ENCODE measurements at places on chromosomes 16 and 17.

DNA sequence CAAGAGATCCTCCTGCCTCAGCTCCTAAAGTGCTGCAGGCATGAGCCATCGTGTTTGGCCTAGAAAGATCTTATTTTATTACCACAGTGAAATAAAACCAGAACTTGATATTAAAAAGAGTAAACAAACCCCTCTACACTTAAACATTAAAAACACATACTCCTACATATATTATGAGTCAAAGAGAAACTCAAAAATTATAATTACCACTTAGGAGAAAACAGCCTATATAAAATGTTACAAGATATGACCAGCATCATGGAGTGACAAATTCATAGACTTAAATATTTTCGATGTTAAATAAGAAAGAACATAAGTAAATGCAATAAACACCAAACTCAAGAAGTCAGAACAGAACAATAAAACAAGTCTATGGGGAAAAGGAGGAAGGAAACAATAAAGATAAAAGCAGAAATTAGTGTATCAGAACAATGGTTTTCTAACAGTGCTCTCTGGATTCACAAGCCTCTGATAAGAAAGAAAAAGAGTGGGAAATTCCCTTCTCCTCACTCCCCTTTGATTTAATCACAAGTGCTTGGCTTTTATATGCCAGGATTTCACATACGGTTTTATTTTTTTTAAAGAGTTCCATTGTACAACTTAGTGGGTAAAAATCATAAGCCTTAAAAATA lies 23.0 kb downstream of the SKAP1 start:
- no peak for DNase-seq

- no peak for DNase-seq
Measured at GRCh38 chr17:39057701-39058206, 90.6 kb upstream of the FBXO47 start.

GRCh38 chr17:33982909-33983308 lies 272.2 kb upstream of the CCL2 start:
- DNase-seq = no peak

- no peak for DNase-seq
Measured at GRCh38 chr17:17621254-17621653, 29.7 kb upstream of the PEMT start.

- no peak for DNase-seq
Measured at GRCh38 chr17:74180336-74180735, 23.1 kb upstream of the RPL38 start.

- no peak for DNase-seq
Measured at GRCh38 chr17:61586031-61586566, 4.9 kb downstream of the NACA2 start.

DNA sequence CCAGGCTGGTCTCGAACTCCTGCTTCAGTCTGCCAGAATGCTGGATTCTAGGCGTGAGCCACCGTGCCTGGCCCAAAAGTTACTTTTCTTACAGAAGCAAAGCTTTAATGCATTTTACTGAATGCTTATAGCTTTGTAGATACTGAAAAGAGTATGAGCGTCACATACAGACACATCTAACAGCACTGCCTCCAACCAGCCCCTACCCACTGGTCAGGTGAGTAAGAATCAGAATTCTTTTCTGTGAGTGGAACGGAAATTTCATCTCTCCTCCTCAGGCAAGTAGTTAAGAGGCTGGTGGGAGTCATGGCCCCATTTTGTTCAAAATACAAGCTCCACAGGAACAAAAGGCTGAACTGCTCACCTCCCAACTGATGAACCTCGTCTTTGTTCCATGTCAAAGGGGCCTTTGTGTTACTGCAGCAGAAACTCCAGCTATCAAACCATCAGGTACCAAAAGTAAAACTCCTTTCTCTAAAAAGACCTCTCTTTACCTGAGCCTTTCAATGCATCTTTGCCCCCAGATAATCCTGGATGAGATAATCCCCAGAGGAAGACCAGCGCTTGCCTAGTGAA lies 92.4 kb upstream of the RPH3AL start:
- no peak for DNase-seq

DNA sequence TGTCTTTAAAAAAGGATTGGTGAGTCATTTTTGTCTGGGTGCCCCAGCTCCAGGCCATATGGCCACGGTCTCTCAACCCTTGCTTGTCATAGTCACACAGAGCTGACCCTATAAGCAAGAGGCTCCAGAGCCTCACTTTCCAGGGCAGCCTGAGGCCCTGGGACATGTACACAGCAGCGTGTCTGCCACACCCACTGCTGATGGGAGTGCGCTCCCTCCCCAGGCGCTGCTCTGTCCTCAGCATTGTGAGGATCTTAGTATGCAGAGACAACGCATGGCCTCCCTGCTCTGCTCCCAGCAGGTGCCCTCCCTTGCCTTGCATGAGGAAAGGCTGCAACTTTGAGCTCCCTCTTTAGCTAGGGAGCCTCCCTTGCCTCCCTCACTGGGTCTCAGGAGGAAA lies 80.8 kb upstream of the CRHR1 start:
- no peak for DNase-seq

GRCh38 chr16:54048586-54049495 lies 237.7 kb downstream of the IRX3 start:
- no peak for DNase-seq

- DNase-seq = no peak
Measured at GRCh38 chr16:84406006-84406963, 37.9 kb downstream of the ATP2C2 start.

DNA sequence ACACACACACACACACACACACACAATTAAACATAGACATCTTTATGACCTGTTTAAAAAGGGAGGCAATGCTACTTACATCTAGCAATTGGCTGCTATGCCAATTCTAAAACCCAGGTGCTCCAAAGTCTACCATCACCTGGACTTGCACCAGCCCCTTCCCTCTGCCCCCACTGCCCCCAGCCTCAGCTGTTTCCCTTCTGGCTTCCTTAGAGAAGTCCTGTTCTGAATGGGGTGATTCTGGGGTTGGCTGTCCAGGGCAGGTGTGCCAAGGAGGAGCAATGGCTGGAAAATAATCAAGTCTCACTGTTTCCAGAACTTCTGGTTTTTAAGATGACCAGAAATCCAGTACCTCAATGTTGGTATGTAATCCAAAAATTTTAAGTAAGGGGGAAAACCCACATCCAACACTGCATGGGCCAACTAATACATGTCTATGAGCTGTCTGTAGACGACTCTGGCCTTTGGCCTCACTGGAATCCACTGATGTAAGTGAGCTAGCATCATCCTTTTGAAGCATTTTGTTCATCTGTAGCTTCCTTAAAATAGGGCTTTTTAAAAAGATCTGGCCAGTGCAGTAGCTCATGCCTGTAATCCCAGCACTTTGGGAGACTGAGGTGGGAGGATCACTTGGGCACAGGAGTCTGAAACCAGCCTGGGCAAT lies 2.1 kb downstream of the IFT20 start:
- DNase-seq = no peak

DNA sequence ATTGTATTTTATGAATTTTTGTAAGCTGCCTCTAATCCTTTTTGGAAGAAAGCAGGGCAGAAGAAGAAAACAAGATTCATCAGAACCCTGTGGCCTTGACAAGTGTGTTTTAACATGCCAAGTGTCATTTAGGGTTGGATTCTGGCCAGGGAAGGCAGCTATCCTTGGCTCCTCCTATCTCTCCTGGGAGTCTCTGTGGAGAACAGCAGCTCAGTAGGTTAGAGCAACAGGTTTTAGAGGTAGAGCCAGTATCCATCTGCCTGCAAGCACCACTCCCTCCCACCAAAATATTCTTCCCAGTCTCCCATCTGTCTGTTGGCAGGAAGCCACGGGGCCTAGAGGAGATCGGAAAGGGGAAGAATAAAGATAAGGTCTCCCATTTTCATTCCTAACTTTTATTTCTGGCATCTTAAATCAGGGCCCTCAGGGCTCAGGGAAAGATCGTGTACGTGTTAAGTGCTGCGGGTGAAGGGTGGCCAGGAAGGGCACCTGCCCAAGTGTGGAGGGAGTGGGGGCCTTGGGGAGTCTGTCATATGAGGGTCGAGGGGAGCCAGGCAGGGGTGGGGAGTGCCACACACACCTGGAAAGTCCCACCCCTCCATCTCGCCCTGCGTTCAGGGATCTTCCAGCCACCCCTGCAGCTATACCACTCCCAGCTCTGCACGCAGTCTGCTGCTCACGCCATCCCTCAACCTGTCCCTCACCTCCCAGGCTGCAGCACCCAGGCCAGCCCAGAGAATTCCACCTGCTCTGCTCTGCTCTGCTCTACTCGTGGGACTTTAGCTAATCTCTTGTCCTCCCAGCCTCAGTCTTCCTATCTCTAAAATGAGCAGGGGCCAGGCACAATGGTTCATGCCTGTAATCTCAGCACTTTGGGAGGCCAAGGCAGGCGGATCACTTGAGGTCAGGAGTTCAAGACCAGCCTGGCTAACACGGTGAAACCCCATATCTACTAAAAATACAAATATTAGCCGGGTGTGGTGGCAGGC lies 17.1 kb upstream of the CPSF4L start:
- DNase-seq = no peak

DNA sequence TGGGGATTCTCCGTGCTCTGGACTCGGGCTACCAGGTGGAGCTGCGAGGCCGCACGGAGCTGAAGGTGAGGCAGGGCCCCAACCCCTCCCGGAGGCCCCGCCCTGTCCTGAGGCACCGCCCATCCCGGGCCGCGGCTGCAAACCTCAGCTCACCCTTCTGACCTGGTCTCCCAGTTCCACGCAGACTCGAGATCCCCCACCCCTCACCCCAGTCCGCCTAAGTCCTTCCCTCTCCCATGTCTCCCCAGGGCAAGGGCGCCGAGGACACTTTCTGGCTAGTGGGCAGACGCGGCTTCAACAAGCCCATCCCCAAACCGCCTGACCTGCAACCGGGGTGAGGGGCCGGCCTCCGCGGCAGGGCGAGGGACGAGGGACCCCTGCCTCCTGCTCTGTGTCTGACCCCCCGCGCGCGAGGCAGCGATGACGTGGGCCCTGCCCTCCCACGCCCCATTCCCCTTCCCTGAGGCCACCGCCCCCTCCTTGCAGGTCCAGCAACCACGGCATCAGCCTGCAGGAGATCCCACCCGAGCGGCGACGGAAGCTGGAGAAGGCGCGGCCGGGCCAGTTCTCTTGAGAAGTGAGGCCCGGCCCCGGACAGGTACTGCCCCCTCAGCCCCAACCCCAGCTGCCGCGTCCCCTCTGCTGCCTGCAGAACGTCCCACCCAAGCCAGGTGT lies 13.7 kb downstream of the GUCY2D start:
- DNase-seq = no peak

GRCh38 chr17:78474614-78475146 lies 96.2 kb downstream of the PGS1 start:
- DNase-seq = peak; percentile 19

GRCh38 chr17:72661116-72661944 lies 431.2 kb downstream of the SLC39A11 start:
- no peak for DNase-seq

DNA sequence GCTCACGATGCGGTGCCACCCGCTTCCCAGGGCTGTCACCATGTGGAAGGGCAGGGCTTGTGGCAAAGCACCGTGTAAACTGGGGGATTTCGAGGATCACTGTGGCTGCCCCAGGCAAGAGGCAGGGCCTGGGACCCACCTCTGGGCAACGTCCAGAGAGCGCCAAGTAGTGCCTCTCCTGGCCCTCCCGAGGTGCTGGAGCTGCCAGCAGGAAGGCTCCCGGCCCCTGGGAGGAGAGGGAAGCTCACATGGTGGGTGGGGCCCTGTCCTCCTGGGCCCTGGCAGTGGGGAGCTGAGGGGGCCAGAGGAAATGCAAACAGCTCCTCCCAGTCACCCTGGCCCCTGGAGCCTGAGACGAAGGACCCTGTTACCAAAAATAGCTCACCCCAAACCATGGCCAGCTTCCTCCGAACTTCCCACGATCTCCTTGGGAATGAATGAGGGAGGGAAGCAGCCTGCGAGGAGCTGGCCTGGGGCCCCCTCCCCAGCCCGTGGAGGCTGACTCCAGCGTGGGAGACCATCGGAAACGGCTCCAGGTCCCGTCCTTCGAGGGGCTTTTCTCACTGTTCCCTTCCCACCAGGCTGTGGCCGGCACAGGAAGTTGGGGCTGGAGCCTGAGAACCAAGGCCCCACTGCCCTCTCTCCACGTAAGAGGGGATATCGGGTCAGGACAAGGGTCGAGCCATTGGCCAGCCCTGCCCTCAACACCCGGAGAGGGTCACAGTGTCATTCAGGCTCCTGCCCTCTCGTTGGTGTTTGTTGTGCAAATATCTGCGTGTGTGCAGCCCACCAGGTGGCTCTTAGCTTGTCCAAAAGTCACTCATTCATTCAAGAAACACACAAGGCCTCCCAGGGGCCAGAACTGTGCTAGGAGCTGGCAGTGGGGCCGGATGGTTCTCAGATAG lies 17.7 kb downstream of the VASN start:
- no peak for DNase-seq

DNA sequence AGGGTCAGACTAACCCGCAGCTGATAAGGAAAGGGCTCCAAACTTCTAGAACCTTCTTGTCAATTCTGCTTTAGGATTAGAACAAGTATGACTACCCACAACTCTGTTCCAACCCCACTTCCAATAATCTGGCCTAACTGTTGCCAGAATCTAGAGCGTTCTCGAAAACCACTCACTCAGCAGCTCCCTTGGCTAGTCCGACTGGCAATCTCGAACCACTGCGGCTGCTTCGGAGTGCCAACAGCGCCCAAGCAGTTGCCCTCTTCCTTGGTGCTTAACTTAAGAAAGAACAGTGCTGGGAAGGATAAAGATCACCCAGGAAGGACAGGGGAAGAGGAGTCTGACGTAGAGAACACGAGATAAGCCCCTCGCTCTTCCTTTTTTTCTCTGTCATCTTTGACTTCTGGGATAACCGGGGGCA lies 818 bp downstream of the DNAJC7 start:
- DNase-seq = no peak

DNA sequence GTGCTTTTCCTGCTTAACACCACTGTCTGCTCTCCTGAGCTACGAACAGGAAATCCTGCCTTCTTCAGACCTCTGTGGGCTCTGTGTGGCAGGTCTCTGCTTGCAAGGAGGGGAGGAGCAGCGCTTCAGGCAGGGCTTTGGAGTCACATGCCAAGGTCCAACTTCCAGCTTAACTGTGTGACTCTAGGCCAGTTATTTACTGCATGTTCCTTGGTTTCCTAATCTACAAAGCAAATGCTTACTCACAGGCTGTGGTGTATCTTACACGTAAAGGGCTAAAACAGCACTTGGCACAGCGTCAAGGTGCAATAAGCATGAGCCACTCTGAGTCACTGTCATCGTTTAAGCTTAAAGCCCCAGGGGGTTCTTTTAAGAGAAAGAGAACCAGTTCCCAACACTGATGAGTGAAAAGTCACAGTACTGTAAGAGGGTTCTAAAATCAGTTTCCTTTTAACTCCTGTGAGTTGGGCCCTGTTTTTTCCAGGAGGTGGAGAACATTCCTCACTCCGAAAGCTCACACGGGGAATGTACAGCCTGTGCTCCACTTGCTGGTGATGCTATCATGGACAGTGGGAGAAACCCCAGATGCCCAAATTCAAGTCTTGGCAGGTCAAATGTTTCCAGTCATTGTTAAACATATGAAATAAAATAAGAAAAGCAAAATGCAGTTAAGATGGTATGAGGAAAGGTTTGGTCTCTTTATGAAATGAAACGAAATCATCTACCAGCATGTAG lies 54.1 kb upstream of the BCAR1 start:
- DNase-seq = no peak

- peak; percentile 72 for DNase-seq
Measured at GRCh38 chr17:73429440-73430164, 117.8 kb upstream of the CDC42EP4 start.

- no peak for DNase-seq
Measured at GRCh38 chr17:4580291-4580690, 4.0 kb upstream of the SMTNL2 start.

- DNase-seq = no peak
Measured at GRCh38 chr17:68288804-68289203, 2.1 kb downstream of the SLC16A6 start.

GRCh38 chr16:11742093-11742535 lies 543 bp downstream of the TXNDC11 start:
- DNase-seq = no peak

- no peak for DNase-seq
Measured at GRCh38 chr16:87145181-87146176, 171.7 kb downstream of the C16orf95 start.

Data from stimulated activated CD8-positive, alpha-beta memory T cell treated with anti-CD3 and anti-CD28 coated beads, Interleukin-15, amount 100 ng/mL, for 4 hours (primary cell).